Body of pancreas (tissue), 4 donors: ENCODE measurements at places on chromosomes 3 and 15.

- peaks cover 29% of the 10 kb centered on the region for H3K4me1 ChIP-seq
- peaks cover 12% of the 10 kb centered on the region for H3K36me3 ChIP-seq
Measured at GRCh38 chr3:156675830-156676767, 1.7 kb downstream of the TIPARP start.

- no peak overlapping the region for H3K27ac ChIP-seq
- no peak for DNase-seq
- no peak overlapping the region for H3K4me3 ChIP-seq
- H3K36me3 ChIP-seq: no peaks in the 10 kb centered on the region
- H3K27me3 ChIP-seq: no peaks in the 10 kb centered on the region
- no peaks in the 10 kb centered on the region for H3K4me1 ChIP-seq
Measured at GRCh38 chr3:188125076-188125475, 28.9 kb upstream of the LPP start.

DNA sequence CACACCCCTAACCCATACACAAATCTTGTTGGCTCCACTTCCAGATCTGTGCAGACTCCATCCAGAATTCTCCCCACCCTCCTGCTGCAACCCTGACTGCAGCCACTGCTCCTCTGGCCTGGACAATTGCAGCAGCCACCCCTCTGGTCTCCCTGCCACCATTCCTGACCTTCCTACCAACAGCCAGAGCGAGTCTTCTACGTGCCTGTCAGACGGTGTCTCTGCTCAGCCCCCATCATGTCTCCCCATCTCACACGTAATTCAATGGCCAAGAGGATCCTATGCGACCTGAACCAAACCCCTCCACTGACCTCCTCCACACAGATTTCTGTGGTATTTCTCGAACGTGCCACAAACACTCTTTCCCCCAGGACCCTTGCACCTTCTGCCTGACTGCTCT is 103.3 kb downstream of the TPRA1 start:
- H3K27ac ChIP-seq: no peak overlapping the region
- no peak for DNase-seq
- H3K36me3 ChIP-seq: no peaks in the 10 kb centered on the region
- no peak overlapping the region for H3K4me3 ChIP-seq

DNA sequence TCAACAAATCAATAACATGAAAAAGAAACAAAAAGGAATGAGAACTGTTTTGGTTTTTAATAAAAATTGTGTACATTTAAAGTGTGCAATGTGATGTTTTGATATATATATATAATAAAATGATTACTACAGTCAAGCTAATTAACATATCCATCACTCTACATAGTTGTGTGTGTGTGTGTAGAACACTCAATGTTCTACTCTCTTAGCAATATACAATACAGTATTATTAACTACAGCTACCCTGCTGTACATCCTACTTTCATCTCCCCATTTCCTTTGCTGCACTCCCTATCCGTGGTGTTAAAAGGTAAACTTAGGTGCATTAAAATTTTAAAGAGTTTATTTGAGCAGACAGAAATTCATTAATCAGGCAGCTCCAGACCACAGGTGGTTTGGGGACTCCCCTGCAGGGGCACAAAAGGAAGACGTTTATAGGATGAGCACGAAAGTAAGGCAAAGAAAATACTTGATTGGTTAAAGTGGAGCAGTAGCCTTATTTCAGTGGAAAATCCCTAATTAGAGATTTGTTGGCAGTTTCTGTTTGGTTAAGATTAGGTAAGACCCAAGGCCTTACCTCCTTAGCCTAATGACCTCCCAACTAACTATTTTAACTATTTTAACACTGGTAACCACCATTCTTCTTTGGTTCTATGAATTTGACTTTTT is 61.8 kb upstream of the SNRK start:
- H3K27me3 ChIP-seq: no peaks in the 10 kb centered on the region
- peak overlapping the region; percentile 39 for H3K27ac ChIP-seq
- peaks cover 4% of the 10 kb centered on the region for H3K4me1 ChIP-seq

DNA sequence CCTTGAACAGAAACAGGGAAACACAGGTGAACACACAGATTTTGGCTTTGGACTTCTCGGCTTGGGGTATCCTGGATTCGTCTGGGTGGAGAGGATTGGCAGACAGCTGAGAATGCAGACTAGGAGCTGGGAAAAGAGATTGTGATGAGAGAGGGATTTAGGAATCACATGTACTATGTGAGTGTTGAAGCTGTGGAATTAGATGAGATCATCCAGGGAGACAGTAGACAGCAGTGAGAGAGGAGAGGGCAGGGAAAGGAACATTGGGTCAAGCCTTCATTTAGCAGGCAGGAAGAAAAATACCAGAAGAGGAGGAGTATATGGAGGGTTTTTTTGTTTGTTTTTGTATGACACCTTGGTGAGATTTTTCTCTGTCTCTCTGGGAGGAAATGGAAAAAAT is 262.1 kb upstream of the TBL1XR1 start:
- H3K27me3 ChIP-seq: no peaks in the 10 kb centered on the region
- no peaks in the 10 kb centered on the region for H3K4me1 ChIP-seq
- DNase-seq: no peak
- no peak overlapping the region for H3K27ac ChIP-seq
- H3K4me3 ChIP-seq: no peak overlapping the region

GRCh38 chr3:188605231-188605630 is 451.3 kb downstream of the LPP start:
- H3K4me3 ChIP-seq: no peak overlapping the region
- no peak overlapping the region for H3K27ac ChIP-seq
- no peak for DNase-seq
- no peaks in the 10 kb centered on the region for H3K27me3 ChIP-seq
- peaks cover 6% of the 10 kb centered on the region for H3K36me3 ChIP-seq

DNA sequence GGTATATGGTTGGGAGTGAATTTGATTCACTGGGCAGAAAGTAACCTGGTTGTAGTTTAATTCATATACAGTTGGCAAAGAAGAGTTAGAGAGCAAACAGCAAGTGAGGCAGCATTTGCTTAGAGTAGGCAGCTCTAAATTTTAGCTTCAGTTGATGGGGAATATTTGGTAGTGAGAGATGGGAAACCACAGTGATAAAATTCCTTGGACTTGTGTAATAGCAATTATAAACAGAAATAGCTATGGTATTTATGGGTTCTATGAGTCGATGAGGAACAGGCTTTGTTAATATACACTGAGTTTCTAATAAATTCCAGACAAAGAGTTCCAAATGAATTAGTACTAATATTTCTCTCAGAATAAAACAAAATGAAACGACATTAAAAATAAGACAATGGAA is 894.0 kb downstream of the ROBO2 start:
- no peak overlapping the region for H3K4me3 ChIP-seq
- no peaks in the 10 kb centered on the region for H3K27me3 ChIP-seq
- DNase-seq: no peak
- no peaks in the 10 kb centered on the region for H3K4me1 ChIP-seq

GRCh38 chr15:67632261-67632660 is 89.8 kb downstream of the MAP2K5 start:
- no peaks in the 10 kb centered on the region for H3K36me3 ChIP-seq
- H3K4me1 ChIP-seq: no peaks in the 10 kb centered on the region
- H3K4me3 ChIP-seq: no peak overlapping the region

DNA sequence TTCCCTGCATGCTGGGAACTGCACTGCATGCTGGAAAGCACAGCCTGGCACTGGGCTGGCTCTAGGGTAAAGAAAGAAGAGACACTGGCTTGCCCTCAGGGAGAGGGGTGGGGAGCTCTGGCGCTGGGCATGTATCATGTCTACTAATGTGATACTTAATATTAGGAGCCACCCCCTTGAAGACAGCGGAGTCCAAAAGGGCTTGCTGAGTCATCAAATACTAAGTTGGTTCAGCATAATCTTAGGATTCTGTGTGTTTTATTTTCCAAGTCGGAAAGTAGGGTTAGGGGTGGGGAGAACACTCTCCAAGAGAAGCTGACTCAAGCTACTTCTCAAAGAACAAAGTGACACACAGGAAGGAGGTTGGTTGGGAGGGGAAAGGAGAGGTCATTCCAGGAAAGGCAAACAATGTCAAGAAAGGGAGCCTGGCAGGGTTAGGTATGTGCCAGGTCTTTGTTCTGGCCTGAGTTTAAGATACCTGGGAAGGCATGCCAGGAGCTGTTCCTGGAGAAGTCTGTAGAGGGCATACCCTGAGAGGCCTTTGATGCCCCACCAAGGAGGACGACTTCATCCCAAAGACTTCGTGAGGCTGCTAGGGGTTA is 237.8 kb upstream of the NR2E3 start:
- DNase-seq: peak; percentile 12
- no peaks in the 10 kb centered on the region for H3K27me3 ChIP-seq
- peaks cover 6% of the 10 kb centered on the region for H3K4me1 ChIP-seq

DNA sequence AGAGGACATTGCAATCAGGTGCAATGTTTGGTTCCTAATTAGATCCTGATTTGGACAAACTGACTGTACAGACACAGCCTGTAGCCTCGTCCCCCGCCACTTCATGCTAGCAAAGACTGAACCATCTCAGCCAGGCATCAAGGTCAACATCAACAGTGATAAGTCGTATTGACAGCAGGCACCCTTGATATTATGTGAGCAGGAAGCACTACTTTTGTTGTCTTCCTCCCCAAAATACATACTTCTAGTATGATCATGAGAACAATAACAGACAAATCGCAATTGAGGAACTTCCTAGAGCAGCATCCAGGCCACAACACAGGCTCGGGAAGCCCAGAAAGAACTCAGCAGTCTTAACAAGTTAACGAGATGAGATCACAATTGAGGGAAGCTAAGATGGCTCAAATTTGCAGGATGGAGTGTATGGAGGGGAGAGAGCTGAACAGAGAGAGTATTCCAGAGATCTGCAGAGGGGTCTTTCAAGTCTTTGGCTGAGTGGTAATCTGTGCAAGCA is 20.4 kb downstream of the TGM5 start:
- H3K4me3 ChIP-seq: no peak overlapping the region
- H3K27ac ChIP-seq: no peak overlapping the region
- DNase-seq: no peak
- H3K27me3 ChIP-seq: no peaks in the 10 kb centered on the region

DNA sequence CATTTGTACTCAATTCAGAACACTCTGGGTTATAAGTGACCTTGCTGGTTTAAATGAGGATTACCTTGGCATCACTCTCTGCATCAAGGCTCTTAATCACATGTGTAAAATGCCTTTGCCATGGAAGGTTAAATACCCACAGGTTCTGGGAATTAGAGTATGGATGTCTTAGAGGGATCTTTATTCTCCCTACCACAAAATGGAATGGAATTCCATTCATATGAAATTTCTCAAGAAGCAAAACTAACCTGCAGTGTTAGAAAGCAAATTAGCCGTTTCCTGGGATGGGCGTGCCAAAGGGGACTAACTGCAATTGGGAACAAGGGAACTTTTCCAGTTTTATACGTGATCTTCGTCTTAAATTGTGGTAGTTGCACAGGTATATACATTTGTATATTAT is 39.8 kb downstream of the TBL1XR1 start:
- no peaks in the 10 kb centered on the region for H3K27me3 ChIP-seq
- H3K4me1 ChIP-seq: peaks cover 29% of the 10 kb centered on the region
- no peak overlapping the region for H3K27ac ChIP-seq
- DNase-seq: no peak
- no peaks in the 10 kb centered on the region for H3K36me3 ChIP-seq

- H3K27ac ChIP-seq: no peak overlapping the region
- H3K4me3 ChIP-seq: no peak overlapping the region
- H3K4me1 ChIP-seq: peaks cover 8% of the 10 kb centered on the region
- no peaks in the 10 kb centered on the region for H3K36me3 ChIP-seq
- DNase-seq: no peak
- H3K27me3 ChIP-seq: no peaks in the 10 kb centered on the region
Measured at GRCh38 chr3:46874430-46874829, 3.1 kb upstream of the PTH1R start.

GRCh38 chr3:123618768-123619484 is 34.1 kb upstream of the HACD2 start:
- peaks cover 12% of the 10 kb centered on the region for H3K4me1 ChIP-seq
- DNase-seq: peak; percentile 71
- H3K27me3 ChIP-seq: no peaks in the 10 kb centered on the region
- H3K4me3 ChIP-seq: no peak overlapping the region

GRCh38 chr3:187920913-187921312 is 175.6 kb upstream of the BCL6 start:
- no peaks in the 10 kb centered on the region for H3K36me3 ChIP-seq
- no peak overlapping the region for H3K4me3 ChIP-seq
- H3K27me3 ChIP-seq: no peaks in the 10 kb centered on the region

DNA sequence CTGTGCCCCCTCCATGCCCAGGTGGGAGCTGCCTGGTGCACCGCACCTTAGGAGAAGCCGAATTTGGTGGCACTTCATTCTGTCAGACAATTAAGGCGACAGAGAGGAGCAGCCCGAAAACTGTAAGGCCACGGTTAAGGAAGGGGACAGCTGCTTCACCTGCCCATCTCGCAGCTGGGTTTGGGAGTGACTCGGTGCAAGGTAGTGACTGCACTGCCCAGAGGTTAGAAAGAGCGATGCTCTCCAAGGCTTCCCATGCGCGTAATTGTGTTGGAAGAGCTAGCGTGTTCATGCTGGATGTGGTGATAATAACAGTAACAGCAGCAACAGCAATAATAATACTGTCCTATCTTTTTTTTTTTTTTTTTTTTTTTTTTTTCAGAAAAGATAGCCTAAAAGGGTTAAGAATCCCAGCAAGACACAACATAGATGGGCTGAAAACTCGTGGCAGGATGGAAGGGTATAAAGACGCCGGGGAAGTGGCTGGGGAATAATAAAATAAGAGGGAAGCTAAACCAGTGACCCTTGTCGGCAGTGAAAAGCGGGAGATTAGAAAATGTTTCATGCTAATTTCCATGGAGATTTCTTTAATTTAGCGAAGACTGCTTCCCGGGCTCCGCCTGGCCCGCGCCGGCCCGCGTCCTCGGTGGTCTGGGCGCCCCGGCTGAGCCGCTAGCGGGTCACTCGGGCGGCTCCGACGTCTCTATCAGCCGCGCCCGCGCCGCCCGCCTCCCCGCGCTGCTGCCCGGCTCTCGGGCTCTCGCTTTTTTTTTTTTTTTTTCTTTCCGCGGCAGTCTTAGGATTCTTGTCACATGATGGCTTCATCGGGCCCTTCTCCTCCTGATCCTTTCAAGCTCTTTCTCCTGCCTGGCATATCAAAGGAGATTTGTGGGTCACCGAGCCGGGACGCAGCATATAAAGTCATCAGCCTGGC is 617.1 kb downstream of the NR2F2 start:
- no peak overlapping the region for H3K4me3 ChIP-seq
- H3K27me3 ChIP-seq: no peaks in the 10 kb centered on the region
- H3K27ac ChIP-seq: no peak overlapping the region
- peaks cover 4% of the 10 kb centered on the region for H3K4me1 ChIP-seq
- no peak for DNase-seq

DNA sequence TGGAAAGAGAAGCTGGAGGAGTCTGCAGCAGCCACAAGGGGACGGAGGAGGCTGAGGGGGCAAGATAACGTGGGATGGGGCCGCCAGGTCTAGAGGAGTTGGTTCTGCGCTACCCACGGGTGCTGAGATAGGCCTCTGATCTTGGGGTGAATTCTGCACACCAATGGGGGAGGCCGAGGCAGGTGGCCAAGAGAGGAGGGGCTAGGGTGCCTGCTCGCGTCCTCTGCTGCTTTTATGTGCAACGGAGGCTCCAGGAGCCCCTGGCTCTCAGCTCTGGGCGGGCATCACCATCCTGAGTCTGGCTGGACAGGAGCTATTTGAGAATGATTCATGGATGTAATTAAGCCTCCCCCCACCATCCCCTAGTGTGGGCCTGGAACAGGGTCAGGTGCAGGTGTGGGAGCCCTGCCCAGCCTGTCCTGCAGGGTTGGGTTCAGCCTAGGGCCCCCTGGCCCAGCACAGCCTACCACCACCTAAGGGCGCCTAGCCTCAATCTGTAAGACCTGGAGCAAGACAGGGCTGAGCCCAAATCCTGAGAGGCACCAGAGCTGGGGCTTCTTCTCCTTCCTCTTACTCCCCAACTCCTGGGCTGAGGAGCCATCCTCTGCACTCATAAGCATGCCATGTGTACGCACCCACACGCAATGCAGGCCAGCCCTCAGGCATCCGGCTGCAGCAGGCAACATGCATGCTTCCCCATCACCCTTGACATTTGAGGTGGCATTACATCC is 32.3 kb upstream of the SEMA3F start:
- H3K27ac ChIP-seq: no peak overlapping the region
- peaks cover 16% of the 10 kb centered on the region for H3K4me1 ChIP-seq
- no peaks in the 10 kb centered on the region for H3K27me3 ChIP-seq
- no peak overlapping the region for H3K4me3 ChIP-seq
- H3K36me3 ChIP-seq: no peaks in the 10 kb centered on the region
